ENCODE measurements at places on chromosomes 4 and X.

DNA sequence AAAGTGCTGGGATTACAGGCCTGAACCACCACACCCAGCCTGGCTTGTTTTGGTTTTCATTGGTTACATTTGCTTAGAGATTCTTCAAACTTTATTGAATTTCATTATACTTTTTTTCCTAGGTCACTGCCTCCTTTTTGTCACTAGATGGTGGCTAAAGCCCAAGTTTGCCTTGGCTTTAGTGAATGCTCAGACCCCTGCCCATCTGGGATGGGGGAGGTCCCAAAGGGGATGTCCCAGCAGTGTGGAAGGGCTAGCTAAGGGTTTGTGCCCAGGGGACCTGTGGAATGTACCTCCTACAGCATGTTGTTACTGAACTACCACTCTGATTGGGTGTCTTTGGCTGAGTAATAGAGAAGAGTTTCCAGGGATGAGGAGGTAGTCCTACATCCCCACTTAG, 58.4 kb downstream of the CEP135 start:
- DNase-seq, result no peak

- no peak for DNase-seq
Observed at GRCh38 chr4:11010624-11011023, 326.1 kb upstream of the CLNK start.

GRCh38 chr4:102218656-102219055, 126.6 kb downstream of the SLC39A8 start:
- no peak for DNase-seq

GRCh38 chrX:103941201-103941975, 21.0 kb upstream of the TMSB15B start:
- no peak for DNase-seq

DNA sequence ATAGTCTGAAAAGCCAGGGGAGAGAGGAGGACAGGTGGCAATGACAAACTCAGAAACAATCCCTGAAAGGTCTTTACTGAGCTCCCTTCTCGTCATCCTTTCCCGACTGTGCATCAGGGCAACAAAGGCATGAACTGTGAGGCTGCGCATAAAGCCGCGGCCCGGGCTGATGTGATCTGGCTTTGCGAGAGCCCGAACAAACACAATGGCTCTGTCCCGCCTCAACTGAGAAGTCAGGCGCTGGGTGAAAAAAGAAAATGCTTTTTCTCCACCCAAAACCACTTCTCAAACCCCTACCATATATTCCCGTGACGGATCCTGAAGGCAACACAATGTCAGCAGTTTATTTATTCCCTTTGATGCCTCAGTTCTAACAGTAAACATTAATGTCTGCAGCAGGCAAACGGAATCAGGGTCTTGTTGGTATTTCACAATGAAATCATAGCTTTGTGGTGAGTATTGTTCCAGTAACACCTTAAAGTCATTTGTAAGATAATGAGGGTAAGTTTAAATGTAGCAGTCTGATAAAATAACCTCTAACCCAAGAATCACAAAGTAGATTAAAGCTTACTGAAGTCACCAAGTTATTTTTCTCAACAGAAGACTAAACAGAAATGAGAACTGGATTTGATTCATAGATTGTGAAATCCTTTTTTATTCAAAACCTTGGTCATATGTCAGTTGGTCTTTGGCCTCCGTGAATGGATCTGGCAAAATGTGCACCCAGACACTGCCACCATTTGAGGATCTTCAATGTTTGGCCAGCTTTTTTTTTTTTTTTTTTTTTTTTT, 67.4 kb downstream of the APBB2 start:
- no peak for DNase-seq

- DNase-seq, result no peak
Observed at GRCh38 chr4:1030031-1030430, 18.6 kb downstream of the FGFRL1 start.

- DNase-seq, result peak; percentile 51
Observed at GRCh38 chr4:153616006-153616555, 68.0 kb upstream of the TLR2 start.

DNA sequence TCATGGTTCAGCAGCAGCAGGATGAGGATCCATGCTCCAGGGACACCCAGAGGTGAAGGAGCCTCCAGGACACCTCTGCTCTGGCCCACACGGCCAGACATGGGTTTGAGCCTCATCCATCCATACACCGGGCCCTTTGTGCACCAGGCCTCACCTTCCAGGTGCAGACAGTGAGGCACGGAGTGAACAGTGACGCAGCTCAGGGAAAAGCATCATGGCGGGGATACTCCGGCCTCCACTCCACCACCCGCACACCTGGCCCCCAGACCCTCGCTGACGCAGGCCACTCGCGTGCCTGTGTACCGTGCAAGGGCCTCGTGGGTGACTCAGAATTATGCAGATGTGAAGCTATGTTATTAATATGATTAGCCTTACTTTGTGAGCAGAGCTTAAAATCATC, 33.3 kb downstream of the ADRA2C start:
- DNase-seq, result no peak

GRCh38 chr4:86218746-86219473, 140.9 kb downstream of the MAPK10 start:
- no peak for DNase-seq

GRCh38 chrX:44935172-44935571, 62.2 kb downstream of the KDM6A start:
- no peak for DNase-seq

GRCh38 chr4:141102367-141102766, 30.9 kb downstream of the RNF150 start:
- DNase-seq, result no peak

- DNase-seq, result no peak
Observed at GRCh38 chrX:149120459-149120858, 384.6 kb downstream of the IDS start.

- DNase-seq, result no peak
Observed at GRCh38 chr4:76016393-76016792, 6.9 kb downstream of the CXCL10 start.
